ENCODE measurements at places on chromosomes 4 and X. TPM values are rescaled to one million over a fixed set of nuclear protein-coding genes. Genes with fewer than 3 reads are reported as not detected.

Gene NALF2
- not detected for total RNA-seq

Gene MAGEB17
- not detected for total RNA-seq

Gene LIMCH1
- 2.4 TPM for total RNA-seq

Gene F8A3
- 5.3 TPM for total RNA-seq

Gene LPAR4
- total RNA-seq: not detected

Gene CFAP47
- total RNA-seq: not detected

Gene IL3RA
- total RNA-seq: not detected

Gene SCD5
- total RNA-seq: 26.2 TPM

Gene EDA
- total RNA-seq: 1.5 TPM

Gene TCEAL5
- total RNA-seq: not detected

Gene TBX22
- not detected for total RNA-seq

Gene SOWAHB
- 21.4 TPM for total RNA-seq

Gene EDNRA
- 5.4 TPM for total RNA-seq

Gene MAGEA1
- not detected for total RNA-seq

All from airway epithelial cell (primary cell).